NCI-H1417 treated with DMSO at 0.1 percent for 48 hours (cell line): ENCODE measurements at places on chromosomes 5 and 9.

GRCh38 chr9:136952876-136953770, 1.1 kb downstream of the LCN12 start:
- DNase-seq: no peak

DNA sequence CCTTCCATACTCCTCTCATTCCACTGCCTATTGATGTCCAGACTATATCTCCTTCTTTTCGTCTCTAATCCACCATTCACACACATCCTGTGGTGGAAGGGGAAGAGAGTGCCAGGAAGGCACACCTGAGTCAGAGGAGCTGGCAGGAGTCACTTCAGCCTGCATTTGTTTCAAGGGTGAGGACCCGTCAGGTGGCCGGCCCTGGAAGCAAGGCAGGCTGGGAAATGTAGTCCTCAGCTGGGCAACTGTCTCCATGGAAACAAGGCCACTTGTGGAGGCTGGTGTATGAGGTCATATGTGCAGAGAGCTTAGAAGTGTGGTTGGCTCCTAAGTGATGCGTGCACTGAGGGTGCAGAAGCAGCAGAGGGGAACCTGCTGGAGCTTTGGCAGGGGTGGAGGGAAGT, 278.4 kb downstream of the NSG2 start:
- no peak for DNase-seq

- DNase-seq: no peak
Observed at GRCh38 chr5:135986401-135986800, 31.6 kb upstream of the LECT2 start.

DNA sequence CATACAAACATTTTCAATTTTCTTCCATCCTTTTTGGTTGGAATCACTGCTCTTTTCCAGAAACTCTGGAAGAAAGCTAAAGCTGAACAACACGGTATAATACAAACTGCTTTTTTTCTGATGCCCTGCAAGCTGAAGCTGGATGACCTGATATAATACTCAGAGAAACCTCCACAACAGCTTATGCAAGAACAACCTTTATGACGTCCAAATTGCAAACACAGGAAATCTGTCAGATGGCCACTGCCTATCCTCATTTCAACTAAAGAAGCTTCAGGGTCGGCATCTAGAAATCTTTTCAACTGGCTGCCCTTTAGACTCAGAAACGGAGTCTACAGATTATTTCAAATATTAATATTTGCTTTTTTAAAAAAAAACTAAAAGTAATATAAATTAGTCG, 106.5 kb upstream of the PRDM9 start:
- DNase-seq: no peak

GRCh38 chr5:102865510-102866236, 110.6 kb downstream of the PAM start:
- no peak for DNase-seq

- DNase-seq: no peak
Observed at GRCh38 chr5:147568710-147569406, 59.0 kb upstream of the DPYSL3 start.

- no peak for DNase-seq
Observed at GRCh38 chr5:7682379-7682778, 168.6 kb downstream of the CFAP90 start.

DNA sequence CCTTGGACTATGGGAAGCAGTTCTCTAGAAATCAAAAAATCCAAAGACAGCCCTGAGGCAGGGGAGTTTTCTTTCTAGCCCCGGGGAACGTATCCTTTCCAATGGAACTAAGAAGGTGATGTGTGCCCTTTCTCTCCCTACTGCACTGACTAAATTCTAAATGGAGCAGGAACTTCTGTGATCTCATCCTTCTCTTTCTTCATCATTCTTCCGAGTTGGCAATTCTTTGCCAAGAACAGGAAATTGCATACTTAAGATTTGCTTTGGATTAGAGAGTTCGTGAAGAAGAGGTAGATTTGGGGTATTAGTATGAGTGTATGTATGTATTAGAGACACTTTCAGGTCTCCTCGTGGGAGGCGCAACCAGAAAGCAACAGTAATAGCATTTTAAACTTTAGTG, 178.0 kb upstream of the PIK3R1 start:
- DNase-seq: no peak

DNA sequence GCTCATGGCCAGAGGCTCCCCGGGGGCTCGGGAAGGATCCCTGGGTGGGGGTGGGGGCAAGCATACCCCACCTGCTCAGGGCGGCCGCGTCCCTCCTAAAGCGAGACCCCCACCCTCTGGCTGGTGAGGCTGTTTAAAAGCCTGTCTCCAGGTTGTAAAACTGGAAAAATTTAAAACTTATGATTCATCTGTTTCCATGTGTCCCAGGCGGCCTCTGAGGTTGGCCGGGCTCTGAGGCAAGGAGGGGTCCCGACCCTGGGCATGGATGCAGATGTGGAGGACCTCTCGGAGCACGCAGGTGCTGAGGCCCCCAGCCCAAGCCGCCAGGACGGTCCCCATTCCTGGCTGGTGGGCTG, 24.2 kb upstream of the TMEM250 start:
- no peak for DNase-seq

- DNase-seq: no peak
Observed at GRCh38 chr5:78886341-78887230, 98.5 kb downstream of the ARSB start.

- DNase-seq: peak; percentile 42
Observed at GRCh38 chr5:26700759-26701384, 337.5 kb downstream of the CDH9 start.

GRCh38 chr5:34854459-34855174, 15.7 kb downstream of the TTC23L start:
- DNase-seq: peak; percentile 78

- DNase-seq: no peak
Observed at GRCh38 chr5:34692786-34693185, 36.7 kb downstream of the RAI14 start.

GRCh38 chr9:120971938-120972337, 45.3 kb upstream of the TRAF1 start:
- DNase-seq: no peak

- DNase-seq: no peak
Observed at GRCh38 chr5:132489051-132489770, 1.4 kb downstream of the IRF1 start.

GRCh38 chr9:35718721-35719511, 13.1 kb downstream of the TLN1 start:
- no peak for DNase-seq

DNA sequence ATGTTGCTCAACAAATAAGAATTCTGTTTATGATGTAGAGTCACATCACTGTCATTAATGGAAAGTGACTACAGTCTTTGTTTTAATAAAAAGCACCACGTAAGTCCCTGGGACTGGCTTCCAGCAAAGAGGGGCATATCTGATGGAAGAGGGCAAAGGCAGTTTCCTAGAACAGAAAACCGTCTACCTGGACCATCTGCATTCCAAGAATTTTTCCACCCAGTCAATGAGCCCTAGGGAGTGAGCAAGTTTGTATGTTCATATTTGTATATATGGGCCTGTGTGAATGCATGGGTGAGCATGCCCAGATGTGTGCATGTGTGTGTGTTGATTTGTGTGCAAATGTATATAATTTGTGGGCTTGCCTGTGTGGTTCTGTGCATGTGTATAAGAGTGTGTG, 156.8 kb upstream of the SEMA6A start:
- DNase-seq: no peak

DNA sequence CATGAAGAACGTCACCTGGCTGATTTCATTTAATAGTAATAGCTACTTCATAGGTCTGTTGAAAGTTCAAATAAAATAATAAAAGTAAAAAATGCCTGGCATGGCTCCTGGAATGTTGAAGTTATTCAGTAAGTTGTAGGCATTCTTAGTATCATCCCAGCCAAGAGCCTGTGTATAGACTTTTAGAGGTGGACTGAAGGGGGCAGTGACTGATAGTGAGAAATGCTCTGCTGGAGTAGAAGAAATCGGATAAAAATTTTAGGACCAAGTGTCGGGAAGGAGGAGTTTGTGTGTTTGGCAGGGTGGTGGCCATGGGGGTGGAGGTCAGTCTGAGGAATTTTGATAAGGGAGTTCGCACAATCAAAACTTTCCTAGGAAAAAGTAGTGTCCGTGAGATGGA, 3.6 kb downstream of the ZFP2 start:
- no peak for DNase-seq

DNA sequence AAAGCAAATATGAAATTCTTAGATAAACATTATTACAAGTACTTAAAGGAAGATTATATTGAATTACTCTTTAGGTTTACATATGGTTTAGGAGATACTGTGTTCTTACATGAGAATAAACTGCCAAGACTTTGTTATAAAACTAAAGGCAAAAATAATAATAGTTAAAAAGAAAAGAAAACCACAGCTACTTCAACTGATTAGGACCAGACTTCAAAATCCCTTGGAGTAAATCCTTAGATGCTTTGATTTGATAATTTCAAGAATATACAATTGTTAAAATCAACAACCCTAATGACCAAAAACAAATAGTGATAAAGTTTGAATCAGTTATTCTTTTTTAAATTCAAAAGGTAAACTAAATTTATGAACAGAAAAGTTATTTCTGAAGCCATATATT, 389.6 kb upstream of the COX7C start:
- no peak for DNase-seq

DNA sequence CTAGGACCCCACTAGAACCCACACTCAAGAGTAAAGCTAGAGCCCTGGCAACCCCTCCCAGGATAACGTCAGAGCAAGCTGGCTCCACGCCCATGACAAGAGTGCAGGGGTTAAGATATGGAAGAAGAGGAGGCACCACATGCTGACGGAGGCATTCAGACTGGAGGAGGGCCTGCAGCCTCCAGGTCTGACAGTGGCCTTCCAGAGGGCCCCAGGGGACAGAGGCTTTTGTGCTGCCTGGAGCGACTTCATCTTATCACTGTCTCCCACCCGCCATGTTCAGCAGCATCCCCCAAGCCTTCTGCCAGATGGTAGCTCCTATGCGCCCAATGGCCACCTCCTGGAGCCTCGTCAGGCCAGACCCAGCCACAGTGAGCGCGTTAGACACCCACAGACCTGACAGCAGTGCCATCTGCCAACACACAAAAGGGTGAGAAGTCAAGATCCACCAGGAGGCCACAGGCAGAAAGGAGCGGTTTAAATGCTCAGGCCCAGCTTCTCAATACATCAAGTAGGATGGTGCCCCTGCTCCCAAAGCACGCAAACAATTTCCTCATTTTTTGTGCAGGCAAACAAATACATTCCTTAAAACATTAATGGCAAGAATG, 65.8 kb downstream of the C5orf15 start:
- DNase-seq: no peak

DNA sequence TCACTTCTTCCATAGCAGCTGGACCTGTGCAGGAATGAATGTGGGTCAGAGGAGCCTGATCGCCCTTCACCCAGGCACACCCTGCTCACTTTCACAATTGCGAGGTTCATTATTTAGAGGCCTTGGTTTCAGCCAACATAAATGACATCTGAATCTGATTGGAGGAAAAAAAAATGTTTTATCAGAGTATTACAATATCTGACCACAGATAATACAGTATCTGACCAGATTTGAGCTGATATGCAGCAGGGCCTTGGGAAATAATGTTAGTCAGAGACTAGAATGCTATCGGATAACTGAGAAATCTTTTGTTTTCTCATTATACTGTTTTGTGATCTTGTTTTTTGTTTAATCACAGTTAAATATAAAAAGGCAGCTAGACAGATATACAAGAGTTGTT, 7.7 kb downstream of the ICE1 start:
- DNase-seq: no peak
